NCI-H1105 (cell line): ENCODE measurements at places on chromosomes 2 and 18.

DNA sequence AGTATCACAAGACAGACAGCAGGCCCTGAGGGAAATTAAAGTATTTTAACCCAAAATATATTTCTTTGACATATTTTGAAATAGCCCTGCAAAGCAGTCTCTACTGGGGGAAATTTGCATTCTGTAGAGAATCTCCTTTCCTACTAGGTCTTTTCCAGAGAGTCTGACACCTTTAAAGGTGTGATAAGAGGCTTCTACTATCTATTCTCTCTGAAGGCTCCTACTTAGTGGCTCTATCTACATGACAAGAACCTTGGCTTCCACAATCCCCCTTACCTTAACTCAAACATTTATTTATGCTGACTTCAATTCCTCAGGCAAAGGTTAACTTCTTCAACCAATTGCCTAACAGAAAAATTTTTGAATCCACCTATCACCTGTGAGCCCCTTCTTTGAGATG is 174.6 kb upstream of the GALNT5 start:
- no peak for DNase-seq

- DNase-seq: no peak
Observed at GRCh38 chr2:26651470-26651771, 10.3 kb upstream of the CIB4 start.

- no peak for DNase-seq
Observed at GRCh38 chr2:68236876-68237275, 15.5 kb downstream of the PPP3R1 start.

DNA sequence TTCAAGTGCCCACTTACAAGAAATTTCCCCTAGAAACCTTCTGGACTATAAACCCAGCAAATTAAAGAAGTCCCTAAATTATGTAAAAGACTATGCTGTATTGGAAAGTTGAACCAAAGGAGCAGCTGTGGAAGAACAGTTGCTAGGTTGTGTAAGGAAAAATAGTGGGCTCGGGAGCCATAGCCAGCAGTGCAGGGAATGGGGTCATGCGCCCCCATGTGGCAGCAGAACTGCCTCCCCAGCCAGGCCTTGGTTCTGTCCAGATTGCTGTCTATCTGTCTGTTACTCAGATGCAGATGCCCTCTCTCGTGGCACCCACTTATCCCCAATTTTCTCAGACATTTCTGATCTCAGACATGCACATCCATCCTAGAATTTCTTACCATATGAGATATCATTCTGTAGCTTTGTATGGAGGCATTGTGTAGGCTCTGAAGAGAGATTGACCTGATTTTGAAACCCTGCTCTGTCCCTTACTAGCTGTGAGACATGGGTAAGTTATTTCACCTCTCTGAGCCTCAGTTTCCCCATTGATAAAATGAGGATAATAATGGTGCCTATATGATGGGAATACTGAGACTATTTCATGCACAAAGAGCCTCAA is 258.3 kb downstream of the SS18 start:
- DNase-seq: peak; percentile 37

DNA sequence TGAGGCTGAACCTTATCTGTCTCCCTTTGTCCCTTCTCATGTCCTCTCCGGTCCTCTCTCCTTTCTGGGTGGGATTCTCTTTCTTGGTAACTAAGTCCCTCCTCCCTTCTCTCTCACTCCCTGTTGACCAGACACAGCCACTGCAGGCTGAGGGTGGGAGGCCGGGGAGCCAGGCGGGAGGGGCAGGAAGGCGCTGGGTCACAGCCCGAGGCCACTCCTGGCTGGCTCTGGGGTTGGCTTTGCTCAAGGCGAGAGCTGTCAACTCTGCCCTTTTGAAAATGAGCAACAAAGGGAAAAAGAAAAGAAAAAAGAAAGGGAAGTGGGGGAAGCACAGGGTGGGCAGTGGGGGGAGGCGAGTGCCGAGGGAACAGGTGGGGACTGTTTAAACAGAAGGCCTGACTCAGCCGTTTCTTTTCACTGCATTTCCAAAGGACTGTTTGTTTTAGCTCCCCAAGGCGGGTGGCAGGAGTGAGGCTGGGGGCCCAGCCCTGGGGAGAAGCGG is 70.5 kb upstream of the IGFBP5 start:
- DNase-seq: peak; percentile 90

- DNase-seq: no peak
Observed at GRCh38 chr2:17388798-17389197, 129.4 kb downstream of the RAD51AP2 start.

GRCh38 chr2:26650713-26651469 is 9.7 kb upstream of the CIB4 start:
- DNase-seq: no peak

- DNase-seq: no peak
Observed at GRCh38 chr2:53424902-53425301, 342.7 kb upstream of the CHAC2 start.

DNA sequence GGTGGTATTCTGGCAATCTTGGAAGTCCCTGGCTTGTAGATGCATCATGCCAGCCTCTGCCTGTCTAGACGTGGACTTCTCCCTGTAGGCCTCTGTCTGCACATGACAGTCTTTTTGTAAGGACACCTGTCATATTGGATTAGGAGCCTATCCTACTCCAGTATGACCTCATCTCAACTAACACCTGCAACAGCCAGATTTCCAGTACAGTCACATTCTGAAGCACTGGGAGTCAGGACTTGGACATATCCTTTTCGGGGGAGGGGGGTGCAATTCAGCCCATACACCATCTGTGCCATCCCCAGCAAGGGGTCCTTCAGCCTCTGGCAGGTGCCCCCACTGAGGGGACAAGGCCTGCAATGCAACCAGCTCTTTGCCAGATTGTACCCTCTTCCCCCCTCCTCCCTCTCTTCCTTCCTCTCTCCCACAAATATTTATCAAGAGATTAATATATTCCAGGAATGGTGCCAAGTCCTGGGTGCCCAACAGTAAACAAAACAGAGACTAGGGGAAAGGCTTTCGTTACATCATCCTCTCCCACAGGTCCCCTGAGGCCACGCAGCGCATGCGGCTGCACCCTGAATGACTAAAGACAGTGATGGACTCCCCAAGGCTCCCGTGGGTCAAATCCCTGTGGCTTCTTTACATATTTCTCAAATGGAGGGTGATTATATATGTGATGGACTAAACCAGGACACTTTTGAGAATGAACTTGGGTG is 20.5 kb upstream of the MYCN start:
- DNase-seq: no peak

DNA sequence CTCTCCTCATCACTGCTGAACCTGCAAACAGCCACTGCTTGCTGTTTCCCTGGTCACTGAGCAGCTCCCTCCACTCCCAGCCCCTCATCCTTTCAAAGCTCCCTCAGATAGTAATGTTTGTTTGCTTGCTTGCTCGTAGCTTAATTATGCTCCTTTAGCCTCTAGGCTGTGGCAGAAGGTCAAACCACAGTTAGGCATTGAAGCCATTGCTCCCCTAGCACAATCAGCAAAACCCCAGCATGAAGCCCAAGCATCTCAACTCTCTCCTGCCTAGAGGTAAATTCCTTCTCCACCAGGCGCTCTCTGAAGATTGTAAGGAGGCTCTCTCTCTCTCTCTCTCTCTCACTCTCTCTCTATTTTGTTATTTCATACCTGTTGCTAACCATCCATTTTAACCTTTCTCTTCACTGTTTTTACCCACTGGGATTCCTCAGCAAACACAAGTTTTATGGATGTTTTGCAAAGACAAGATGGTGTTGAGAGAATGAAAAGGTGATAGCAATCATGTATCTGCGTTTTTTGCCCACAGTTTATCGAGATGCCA is 135.9 kb upstream of the HNRNPA3 start:
- no peak for DNase-seq

DNA sequence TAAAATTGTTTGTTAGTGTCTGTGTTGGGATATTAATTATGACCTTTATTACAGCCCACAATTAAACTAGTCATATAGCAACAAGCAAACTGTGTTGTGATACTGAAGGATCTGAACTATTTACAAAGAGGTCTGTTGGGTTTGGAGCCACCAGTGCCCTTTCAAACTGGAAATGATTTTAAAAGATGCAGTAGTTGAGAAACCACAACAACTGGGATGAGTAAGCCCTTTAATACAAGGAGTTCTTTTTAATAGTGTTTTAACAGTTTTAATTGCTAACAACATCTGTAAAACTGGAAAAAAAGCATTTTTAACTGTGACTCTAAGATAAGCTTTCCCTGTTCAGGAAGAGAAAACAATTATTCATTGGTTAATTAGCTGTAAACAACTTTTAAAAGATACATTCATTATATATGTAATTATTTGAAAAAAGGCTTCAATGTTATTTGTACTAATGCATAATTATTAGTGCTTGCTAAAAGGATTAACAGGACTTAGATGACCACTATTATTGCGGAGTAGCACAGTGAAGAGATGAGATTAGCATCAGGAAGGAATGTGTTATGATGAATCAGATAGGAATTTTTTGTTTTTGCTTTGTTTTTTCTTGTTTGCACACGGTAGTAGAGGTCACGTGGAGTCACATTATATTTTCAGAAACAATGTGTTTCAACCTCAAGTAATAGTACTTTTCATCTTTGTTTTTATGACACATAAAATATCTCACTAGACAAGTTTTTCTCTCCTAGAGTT is 392.7 kb upstream of the FANCL start:
- no peak for DNase-seq

GRCh38 chr18:10076502-10077030 is 162.8 kb downstream of the VAPA start:
- DNase-seq: no peak

GRCh38 chr2:154963511-154963910 is 265.0 kb downstream of the KCNJ3 start:
- no peak for DNase-seq
